ENCODE measurements at places on chromosomes 3 and 15.

DNA sequence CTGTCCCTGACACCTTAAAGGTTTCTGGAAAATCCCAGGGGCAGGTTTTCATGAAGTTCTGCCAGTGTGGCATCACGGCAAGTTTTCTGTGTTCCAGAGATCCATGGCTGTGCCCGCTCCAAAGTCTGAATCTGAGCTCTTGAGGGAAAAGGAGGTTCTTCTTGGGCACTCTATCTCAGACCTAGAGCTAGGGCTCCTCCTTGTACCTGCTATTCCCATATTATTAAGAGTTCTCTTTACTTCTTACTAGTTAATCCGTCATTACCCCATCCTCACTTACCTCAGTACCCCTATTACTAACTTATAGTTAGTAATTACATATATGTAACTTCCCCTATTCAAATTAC lies 5.9 kb upstream of the TRA2B start:
- no peak for DNase-seq

GRCh38 chr3:155296413-155296812 lies 2.9 kb upstream of the STRIT1 start:
- no peak for DNase-seq

- DNase-seq, result no peak
Measured at GRCh38 chr15:22806664-22807063, 20.2 kb downstream of the NIPA1 start.

DNA sequence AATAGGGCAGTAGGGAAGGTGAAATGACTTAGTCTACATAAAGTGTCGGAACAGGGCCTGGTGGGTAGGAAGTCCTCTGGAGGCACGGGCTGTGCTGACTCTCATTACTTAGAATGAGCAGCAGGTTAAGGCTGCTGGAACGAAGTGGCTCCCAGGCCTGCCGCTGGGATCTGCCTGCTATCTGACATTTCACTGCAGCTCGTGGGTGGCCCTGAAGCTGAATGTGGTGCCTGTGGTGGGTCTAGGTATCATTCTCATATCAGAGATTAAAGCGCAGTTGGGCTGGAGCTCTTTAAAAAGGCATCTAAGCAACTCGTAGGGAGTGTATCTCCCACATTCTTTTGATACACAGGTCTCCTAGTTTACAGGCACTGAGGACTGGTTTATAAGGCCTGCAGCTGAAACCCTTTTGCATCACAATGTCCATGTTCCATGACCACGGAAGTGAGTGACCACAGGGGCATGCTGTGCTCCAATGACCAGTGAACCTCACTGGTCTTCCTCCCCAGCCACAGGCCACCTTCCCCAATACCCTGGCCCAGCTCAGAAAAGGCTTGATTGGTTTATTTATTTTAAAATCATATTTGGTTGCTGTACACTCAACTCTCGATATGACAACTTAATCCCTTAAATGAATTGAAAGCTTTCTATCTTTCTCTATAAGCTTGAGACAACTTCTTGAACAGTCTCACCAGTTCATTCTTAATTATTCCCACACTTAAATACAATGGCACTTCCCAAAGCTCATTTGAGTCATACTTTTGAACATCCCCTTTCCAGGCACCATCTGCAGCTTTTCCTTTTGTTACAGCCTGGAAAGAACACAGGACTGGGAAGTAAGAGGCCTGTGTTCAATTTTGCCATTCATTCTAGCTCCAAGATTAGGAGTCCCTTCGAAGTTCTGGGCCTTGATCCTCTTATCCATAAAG lies 19.0 kb downstream of the ADAMTS9 start:
- no peak for DNase-seq

- DNase-seq, result no peak
Measured at GRCh38 chr3:120275618-120276017, 9.4 kb downstream of the GPR156 start.

DNA sequence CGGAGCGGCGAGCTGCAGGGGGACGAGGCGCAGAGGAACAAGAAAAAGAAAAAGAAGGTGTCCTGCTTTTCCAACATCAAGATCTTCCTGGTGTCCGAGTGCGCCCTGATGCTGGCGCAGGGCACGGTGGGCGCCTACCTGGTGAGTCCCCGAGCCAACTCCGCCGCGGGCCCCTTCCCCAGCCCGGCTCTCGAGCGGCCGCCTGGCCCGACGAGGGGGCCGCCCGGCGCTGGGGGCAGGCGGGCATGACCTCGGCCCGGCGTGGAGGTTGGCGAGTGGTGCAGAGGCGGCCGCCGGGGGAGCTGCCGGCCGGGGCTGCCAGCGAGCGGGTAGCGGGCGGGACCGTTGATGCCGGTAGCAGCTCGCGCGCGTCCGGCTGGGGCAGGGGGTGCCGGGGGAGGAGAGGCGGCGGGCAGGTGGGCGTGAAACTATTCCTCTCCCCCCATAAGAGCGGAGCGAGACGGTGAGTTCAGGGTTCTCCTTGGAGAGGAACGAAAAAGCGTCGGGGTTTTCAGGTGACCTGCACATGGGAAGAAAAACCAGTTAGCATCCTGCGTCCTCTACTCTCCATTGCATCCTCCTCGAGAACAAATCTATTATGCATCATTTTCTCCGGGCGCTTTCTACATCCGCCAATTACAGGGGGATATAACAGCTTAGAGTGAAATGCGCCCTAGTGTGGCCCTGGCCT lies 585 bp downstream of the SLCO3A1 start:
- DNase-seq, result peak; percentile 45

GRCh38 chr15:67110958-67111864 lies 45.8 kb downstream of the SMAD3 start:
- no peak for DNase-seq

- no peak for DNase-seq
Measured at GRCh38 chr3:88033808-88034207, 25.0 kb downstream of the CGGBP1 start.

GRCh38 chr3:144549166-144549565 lies 577.5 kb downstream of the DIPK2A start:
- DNase-seq, result no peak

- DNase-seq, result no peak
Measured at GRCh38 chr3:156761007-156761406, 65.1 kb upstream of the LEKR1 start.

DNA sequence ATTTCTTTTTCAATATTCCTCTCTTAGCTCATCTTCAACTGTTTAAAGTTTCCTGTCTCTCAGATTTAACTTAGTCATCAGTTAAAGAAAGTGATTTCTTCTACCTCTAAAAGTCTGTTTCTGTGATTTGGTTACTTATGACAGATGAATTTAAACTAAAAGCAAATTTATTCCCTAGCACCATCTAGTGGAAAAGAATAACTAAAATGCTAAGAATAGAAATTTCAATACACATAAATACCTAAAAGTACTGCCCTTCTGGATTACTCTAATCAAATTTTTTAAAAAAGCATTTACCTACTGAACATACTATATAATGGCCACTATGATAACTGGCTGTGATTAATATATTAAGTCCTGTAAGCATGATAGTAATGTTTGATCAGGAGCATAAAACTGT lies 14.0 kb upstream of the ZCWPW2 start:
- DNase-seq, result no peak
